ENCODE measurements at places on chromosomes 1 and 21.

DNA sequence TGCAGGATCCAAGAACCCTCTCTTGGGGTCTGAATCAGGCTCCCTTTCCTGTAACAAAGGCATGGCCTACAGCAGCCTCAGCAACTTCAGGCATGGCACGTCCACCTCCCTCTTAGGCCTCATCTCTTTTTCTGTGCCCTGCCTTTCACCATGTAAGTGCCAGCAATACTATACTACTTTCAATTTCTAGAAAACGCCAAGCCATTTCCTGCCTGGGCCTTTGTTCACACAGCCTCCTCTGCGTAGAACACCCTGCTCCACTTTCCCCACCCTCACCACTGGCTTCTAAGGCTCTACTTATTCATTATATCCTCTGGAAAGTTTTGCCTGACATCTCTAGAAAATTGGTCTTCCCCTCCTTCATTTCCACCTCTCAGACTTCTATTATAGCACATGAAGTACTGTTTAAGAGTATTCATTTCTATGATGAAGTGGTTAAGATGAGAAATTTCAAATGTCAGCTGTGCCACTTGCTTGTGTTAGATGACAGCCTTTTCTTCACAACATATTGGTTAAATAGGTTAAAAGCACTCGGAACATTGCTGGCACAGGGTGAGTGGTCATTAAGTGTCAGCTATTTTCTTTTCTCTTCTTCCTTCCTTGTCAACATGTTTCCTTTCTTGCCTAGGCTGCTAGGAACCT lies 41.6 kb upstream of the VWA5B1 start:
- DNase-seq = no peak

DNA sequence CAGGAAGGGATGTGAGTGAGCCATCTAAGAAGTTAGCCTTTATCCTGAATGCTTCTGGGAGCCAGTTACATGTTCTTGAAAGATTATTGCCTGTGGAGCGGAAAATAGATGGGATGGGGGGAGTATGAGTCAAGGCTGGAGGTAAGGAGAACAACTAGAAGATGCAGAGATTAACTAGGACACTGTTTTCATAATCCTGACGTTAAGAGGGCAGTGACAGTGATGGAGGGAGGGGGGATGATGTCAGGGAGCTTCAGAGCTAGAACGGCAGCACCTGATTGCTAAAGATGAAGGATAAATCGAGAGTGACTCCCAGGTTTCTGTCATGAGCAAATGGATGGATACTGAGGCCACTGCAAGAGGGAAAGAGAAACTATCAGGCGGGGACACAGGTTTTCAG lies 10.0 kb upstream of the RCSD1 start:
- DNase-seq = no peak

GRCh38 chr1:179016706-179017382 lies 8.8 kb upstream of the FAM20B start:
- DNase-seq = peak; percentile 98

DNA sequence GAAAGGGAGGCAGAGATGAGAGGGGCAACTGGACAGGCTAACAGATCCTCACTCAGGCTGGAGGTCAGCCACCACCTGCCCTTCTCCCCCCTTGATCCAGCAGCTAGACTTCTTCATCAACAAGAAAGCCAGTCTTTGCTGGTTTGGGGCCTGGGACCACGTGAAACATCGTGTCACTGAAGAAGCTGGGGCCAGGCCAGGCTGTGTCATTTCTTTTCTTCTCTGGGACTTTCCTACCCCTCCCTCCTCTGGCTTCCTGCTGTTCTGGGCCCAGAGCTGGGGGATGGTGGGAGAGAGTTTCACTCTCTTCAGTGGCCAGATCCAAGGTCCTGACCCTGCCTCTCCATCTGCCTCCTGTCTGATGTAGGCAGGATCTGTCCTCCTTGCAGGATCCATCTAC lies 18.1 kb upstream of the SLC26A9 start:
- DNase-seq = peak; percentile 22

GRCh38 chr1:29823561-29823960 lies 587.2 kb downstream of the PTPRU start:
- no peak for DNase-seq

- DNase-seq = peak; percentile 28
Measured at GRCh38 chr1:211127166-211127565, 6.8 kb downstream of the KCNH1 start.

DNA sequence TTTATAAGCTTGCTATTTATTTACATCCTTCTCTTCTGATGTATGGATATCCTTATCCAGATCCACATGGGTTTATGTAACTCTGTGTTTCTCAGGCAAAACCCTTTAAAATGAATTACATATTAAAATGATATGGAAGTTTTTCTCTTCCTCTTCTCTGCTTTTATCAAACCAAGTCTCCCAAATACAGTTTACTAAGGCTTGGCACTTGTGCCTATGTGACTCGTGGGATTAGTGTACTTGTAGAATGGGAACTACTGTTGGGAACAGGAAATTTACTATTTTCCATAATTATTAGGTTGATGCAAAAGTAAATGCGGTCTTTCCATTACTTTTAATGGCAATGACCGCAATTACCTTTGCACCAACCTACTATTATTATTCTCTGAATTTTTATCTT lies 14.8 kb downstream of the SIM2 start:
- DNase-seq = peak; percentile 31

All from LHCN-M2 (cell line).